ENCODE measurements at places on chromosomes 13 and 19.

DNA sequence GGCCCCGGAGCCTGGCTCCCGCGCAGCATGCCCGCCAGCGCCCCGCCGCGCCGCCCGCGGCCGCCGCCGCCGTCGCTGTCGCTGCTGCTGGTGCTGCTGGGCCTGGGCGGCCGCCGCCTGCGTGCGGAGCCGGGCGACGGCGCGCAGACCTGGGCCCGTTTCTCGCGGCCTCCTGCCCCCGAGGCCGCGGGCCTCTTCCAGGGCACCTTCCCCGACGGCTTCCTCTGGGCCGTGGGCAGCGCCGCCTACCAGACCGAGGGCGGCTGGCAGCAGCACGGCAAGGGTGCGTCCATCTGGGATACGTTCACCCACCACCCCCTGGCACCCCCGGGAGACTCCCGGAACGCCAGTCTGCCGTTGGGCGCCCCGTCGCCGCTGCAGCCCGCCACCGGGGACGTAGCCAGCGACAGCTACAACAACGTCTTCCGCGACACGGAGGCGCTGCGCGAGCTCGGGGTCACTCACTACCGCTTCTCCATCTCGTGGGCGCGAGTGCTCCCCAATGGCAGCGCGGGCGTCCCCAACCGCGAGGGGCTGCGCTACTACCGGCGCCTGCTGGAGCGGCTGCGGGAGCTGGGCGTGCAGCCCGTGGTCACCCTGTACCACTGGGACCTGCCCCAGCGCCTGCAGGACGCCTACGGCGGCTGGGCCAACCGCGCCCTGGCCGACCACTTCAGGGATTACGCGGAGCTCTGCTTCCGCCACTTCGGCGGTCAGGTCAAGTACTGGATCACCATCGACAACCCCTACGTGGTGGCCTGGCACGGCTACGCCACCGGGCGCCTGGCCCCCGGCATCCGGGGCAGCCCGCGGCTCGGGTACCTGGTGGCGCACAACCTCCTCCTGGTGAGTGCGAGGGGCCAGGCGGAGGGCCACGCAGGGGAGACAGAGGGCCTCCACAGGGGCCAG is at the start of gene KL:
TSS of gene KL (plus strand) at position 10 of the 909 bp plus-strand sequence. CDS start at position 28, 18 bp downstream.
- DNase-seq, result no peak

GRCh38 chr13:25943658-25944057 is 108.2 kb downstream of the SHISA2 start:
- no peak for DNase-seq

- no peak for DNase-seq
Observed at GRCh38 chr19:12607631-12608030, 3.0 kb downstream of the ZNF490 start.

- no peak for DNase-seq
Observed at GRCh38 chr13:48819899-48820298, 155.8 kb upstream of the FNDC3A start.
